ENCODE measurements at places on chromosomes 1 and 21.

GRCh38 chr1:21875621-21876063, 61.5 kb downstream of the HSPG2 start:
- no peak for DNase-seq

- no peak for DNase-seq
Measured at GRCh38 chr1:60573121-60573520, 499.6 kb upstream of the C1orf87 start.

DNA sequence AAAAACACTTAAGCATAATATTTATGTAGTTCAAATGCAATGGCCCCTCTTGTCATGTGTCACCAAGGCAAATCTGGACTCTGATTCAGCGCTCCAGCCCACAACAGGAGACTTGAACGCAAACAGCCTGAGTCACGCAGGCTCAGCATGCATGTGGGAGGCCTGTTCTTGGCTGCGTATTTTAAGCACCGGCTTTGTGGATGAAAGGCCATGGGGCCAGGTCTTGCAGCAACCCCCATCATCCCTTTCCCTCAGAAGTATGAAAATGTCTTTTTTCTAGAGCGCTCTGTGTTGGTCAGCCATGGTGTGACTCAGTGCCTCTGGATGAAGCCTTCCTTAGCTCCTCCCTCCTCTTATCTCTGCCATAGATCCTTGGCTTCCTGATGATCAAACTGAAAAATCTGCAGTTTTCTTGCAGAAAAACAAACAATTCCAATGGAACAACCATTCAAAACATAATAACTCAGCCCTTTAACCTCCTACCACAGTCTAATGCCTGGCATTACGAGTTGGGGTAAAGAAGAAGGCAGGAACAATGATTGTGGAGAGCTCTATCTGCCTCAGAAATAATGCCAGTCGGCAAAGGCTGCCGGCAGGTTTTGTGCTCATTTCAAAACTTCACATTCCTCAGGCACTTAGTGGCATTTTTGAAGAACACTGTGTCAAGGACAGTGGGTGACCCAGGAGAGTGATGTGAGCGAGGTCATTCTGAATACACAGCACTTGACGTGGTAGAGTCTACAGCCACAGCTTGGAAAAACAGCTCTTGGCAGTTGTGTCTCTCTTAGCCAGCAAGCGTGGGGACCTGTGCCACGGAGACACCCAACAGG, 167.5 kb downstream of the CLIC6 start:
- no peak for DNase-seq

DNA sequence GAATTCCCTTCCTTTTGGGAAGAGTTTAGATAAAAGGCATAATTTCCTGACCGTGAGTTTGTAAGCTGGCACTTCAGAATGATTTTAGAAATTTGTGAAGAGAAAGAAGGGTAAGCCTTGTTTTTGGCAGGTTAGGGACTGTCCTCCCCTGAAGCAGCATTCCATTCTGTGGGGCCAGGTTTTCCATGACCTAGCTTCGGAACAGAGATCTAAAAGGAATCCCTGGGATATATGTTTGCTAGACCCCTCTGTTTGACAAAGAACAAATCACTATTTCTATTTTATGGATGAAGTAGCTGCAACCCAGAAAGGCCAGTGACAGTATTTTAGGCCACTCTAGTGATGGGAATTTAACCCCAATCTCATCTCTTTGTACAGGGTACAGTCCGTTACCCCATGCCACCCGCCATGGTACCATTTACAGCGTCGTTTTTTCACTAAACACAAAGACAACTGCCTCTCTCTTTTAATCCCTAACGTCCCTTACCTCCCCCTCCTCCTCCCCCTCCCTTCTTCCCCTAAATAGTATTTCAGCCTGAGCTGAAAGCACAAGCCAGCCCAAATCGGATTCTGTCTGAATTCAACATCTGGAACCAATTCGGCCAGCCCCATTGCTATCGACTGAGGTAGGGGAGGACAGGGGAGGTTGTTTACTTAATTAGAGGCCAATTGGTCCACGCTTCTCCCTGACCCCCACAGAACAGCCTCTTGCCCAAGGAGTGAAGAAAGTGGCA, 23.4 kb upstream of the IKBKE start:
- no peak for DNase-seq

- DNase-seq: no peak
Measured at GRCh38 chr1:29625084-29625420, 388.7 kb downstream of the PTPRU start.

DNA sequence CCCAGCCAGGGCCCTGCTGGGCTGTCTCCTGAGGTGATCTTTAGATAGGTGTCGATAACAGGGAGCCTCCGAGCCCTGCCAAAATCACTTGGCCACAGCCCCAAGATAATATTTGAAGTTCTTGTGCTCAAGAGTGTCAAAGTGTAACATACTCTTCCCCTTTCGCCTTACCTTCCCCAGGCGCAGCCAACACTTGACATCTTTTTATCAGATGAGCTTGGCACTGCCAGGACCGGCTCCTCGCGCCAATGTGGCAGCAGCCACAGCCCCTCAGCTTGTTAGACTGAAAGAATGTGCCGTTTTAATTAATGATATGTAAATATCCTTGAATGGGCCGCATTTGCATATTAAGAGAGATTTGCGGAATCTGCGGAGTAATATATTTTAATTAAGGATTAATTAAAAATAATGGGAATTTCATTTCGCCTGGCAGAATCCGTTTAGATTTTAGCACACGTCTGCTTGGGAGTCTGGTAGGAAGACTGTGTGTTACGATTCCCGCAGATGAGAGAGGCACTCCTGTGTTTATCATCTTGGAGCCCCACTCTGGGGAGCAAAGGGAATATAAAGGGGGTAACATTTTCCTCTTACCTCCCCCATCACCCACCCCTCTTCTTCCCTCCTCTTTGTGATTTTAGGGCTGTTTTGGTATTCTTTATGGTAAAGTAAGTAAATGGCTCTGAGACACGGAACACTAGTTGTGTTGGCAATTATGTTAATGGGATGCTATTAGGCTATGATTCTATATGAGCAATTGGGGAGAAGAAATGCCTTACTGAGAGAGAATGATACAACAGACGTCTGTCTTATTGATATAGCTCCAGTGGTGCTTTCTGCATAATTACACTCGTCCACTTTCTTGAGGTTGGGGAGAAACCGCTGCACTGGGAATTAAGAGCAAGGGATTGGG, 109.8 kb downstream of the PBX1 start:
- no peak for DNase-seq

GRCh38 chr1:3453203-3453761, 1.2 kb upstream of the ARHGEF16 start:
- DNase-seq: no peak

DNA sequence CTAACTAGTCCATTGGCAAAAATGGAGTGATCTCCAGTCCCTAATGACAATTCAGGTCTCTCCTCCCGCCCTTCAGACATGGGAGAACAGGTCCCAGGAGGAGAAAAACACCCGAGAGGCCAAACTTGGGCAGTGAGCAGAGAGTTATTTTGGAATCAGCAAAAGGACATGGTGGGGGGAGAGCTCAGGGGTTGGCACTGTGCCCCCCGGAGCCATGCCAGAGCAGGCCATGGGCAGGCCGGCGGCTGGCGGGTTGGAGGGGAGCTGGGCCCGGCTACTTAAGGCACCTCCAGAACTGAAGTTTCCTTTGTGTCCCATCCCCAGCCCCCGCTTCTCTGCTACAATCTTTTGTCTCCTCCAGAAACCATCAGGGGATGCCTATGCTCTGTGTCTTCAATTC, 7.1 kb downstream of the LGR6 start:
- DNase-seq: no peak

DNA sequence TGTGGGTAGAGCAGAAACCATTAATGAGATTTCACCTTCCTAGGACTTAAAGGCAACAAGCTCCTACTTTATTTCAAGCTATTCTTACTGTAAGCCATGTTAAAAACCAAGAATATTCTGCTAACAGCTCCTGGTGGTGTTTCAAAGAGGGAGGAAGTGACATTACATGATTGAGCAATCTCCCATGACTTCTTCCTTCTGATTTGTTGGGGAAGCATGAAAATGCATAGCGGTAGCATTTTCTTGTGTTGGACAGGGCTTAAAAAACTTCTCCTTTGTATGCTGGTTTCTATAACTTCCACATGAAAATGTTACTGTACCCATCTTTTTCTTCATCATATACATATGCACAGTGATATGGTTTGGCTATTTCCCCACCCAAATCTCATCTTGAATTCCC, 297.0 kb upstream of the SNX7 start:
- DNase-seq: no peak

GRCh38 chr1:220077887-220078286, 11.7 kb downstream of the BPNT1 start:
- no peak for DNase-seq

DNA sequence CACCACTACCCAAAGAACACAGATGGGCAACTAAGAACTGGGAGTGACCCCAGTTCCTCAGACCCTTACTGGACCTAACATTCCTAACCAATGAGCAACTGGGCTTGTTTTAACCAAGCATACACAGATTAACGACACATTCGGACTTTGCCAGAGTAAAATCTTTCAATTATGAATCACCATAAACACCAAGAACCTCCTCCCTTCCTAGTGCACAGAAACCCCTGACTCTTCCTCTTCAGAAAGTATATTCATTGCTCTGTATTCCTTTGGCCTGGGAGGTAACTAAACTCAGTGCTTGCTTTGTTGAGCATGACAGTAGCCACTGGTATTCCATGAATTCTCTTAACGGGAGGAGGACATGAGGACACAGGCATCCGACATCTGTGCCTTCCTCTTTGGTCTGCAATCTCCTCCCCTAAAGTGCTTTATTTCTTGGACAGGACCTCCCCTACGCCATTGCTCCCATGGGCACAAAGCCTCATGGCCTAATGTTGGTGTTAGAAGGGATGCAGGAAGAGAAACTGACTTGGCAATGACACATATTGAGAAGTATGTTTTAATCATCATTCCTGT, 42.7 kb downstream of the SEC16B start:
- DNase-seq: no peak

DNA sequence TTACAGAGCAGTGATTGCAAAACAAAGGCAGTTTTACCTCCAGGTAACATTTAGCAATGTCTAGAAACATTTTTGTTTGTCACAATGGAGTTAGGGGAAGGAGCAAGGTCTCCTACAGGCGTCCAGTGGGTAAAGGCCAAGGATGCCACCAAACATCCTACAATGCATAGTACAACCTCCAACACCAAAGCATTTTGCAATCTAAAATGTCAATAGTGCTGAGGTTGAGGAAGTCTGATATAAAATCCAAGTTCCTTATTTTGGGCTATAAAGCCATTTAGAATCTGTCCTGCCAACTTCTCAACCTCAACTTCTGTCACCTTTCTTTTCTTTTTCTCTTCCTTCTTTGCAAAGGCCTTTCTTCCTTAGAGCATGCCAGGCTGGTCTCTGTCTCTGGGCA, 111.2 kb downstream of the FASLG start:
- no peak for DNase-seq

DNA sequence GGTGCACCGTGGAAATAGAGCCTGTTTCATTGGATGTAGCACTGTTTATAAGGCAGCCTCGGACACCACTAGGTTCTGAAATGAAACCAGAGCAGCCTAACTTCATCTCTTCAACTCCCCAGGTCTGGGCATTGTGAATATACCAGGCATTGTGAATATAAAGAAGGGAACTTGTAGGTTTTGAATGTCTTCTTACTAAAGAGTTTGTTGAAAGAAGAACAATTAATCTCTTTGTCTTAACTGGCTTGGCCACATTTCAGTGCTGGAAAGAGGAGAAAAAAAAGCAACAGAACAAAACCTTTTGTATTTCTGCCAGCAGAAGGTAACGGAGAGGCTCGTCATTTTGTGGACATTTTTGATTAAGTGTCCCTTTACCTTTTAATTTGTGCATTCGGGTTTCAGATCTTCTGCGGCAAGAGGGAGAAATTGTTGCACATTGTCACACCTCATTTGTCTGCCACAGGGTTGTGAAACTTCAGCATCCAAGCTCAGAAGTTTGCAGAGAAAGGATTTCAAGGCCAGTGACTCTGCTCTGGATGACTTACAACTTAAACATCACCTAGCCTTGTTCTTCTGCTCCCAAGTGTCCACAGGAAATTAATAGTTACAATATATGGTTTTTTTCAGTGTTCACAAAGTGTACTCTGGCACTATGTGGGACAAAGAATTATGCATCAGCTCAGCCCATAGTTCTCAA, 158.3 kb downstream of the KAZN start:
- no peak for DNase-seq
